ENCODE measurements at places on chromosomes 16 and 17.
A peak's percentile ranks its signal among the peaks of the same experiment; 100 is the strongest.

DNA sequence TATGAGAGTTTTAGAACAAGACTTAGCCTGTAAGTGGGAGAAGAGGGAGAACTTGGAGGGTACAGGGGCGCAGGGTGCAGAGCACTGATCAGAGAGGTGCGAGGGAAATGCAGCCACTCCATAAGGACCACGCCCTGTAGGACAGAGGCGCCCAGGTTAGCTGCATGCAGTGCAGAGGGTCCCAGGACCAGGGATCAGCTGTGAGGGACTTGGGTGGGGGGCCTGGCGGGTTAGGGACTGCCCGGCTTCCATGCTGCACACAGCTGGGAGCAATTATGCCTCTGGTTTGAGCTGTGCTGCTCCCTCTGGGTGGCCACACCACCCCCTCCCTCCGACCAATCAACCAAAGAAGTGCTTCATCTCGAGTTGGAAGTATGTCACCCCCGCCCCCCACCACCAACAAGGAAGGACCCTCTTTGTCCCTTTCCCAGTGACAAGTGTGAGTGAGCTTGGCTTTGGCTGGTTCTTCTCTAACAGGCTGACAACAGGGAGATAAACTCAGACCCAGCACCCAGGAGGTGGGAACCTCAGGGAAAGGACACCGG, 22.2 kb upstream of the CLEC18A start:
- H3K27me3 ChIP-seq, result no peaks in the 10 kb centered on the region
- DNase-seq, result peak; percentile 14
- H3K27ac ChIP-seq, result no peak overlapping the region
- H3K4me1 ChIP-seq, result no peaks in the 10 kb centered on the region
- H3K36me3 ChIP-seq, result peaks cover 78% of the 10 kb centered on the region

- no peaks in the 10 kb centered on the region for H3K4me1 ChIP-seq
- no peak overlapping the region for H3K4me3 ChIP-seq
- H3K36me3 ChIP-seq, result no peaks in the 10 kb centered on the region
- H3K27me3 ChIP-seq, result peaks cover 6% of the 10 kb centered on the region
- no peak for DNase-seq
These were observed 106.1 kb downstream of the GP2 start for GRCh38 chr16:20221208-20221607.

DNA sequence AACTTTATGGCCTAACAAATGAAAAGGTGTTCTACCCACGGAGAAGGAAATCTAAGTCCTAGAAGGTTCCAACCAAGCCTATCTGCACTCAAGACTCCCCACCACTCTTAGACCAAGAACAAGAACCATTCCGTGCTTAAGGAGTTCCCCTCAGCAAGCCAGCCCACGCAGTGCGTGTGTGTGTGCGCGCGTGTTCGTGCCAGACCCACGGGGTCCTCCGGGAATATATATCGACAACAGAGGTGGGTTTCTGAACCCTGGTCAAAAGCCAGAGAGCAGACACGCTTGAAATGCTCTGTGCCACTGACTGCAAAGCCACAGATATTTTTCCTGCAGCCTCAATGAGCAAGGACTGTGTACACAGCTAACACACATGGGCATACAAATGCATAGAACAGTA, 70.7 kb downstream of the SLC39A11 start:
- no peak overlapping the region for H3K27ac ChIP-seq
- no peaks in the 10 kb centered on the region for H3K27me3 ChIP-seq
- no peaks in the 10 kb centered on the region for H3K4me1 ChIP-seq
- H3K4me3 ChIP-seq, result no peak overlapping the region
- no peak for DNase-seq

- H3K4me1 ChIP-seq, result peaks cover 27% of the 10 kb centered on the region
- H3K36me3 ChIP-seq, result no peaks in the 10 kb centered on the region
- H3K27ac ChIP-seq, result no peak overlapping the region
These were observed 2.6 kb downstream of the EPOP start for GRCh38 chr17:38671939-38672720.

DNA sequence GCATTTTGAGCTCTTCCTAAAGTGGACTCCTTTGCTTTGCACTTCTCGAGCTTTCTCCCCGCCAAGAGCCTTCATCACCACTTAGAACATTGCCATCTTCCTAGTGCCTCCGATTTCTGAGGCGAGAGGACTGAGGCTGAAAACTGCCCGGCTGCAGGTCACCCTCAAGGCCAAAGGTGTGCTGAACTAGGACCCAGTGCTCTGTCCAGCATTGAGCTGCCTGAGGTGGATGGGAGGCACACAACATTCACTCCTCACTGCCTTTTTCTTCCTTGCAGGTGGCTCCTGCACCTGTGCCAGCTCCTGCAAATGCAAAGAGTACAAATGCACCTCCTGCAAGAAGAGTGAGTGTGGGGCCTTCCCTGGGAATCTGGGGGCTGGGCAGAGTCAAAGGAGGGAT, 5.4 kb downstream of the MT1A start:
- peak overlapping the region; percentile 49 for H3K4me3 ChIP-seq
- H3K27ac ChIP-seq, result no peak overlapping the region
- H3K36me3 ChIP-seq, result no peaks in the 10 kb centered on the region
- H3K4me1 ChIP-seq, result peaks cover 21% of the 10 kb centered on the region

DNA sequence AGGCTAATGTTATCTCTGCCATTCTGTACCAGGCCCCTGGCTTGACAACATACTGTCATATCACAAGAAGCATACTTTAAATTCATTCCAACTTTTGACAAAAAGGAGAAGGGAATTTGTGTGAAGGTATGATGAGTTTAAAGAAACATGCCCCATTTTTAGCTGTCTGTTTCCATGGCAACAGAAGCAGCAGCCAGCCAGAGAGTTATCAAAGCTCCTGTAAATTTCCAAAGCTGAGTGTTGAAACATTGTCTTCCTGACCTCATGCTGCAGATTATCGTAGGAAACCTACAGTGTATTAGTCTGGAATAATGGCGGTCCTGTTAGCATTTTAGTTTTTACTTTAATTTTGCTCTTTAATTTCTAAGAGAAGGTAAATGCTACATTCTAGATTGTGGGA, 124.9 kb downstream of the MRTFB start:
- H3K4me1 ChIP-seq, result peaks cover 9% of the 10 kb centered on the region
- peak overlapping the region; percentile 32 for H3K27ac ChIP-seq
- DNase-seq, result no peak
- no peaks in the 10 kb centered on the region for H3K27me3 ChIP-seq

DNA sequence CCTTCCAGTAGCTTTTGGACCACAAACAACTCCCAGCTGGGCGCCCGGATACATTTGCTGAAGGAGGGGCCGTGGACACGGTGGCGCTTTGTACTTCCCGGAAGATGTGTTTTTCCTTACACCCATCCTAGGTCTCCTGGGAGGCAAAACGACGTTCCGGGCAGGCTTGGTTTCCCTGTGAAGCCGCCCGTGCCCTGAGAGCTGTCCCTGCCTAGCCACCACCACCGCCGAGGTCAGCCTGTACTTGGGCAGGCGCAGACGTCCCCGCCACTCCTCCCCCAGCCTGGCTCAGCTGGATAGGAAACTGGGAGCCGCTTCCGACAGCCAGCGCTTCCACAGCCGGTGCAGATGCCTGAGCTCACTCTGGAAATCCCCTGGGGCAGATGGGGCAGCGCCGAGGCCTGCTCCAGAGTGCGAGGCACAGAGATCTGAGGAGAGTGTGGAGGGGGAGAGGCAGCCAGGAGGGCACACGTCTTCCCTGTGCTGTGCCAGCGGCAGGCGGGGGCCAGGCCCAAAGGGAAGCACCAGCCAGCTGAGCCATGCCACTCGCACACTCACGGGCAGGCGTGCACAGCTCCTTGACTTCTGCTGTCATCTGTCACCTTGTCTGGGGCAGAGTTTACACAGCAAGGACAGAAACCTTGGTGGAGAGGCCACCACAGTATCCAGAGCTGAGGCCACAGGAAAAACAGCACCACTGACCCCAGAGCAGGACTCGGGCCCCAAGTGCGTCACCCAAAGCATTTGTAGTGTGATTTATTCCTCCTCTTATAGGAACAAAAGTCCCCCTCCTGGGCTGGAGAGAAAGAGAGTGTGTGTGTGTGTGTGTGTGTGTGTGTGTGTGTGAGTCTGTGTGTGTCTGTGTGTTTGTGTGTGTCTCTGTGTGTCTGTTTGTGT, 3.0 kb downstream of the RHBDF2 start:
- no peaks in the 10 kb centered on the region for H3K36me3 ChIP-seq
- peak overlapping the region; percentile 27 for H3K4me3 ChIP-seq
- peak overlapping the region; percentile 90 for H3K27ac ChIP-seq
- H3K4me1 ChIP-seq, result peaks cover 74% of the 10 kb centered on the region
- H3K27me3 ChIP-seq, result no peaks in the 10 kb centered on the region

- peak overlapping the region; percentile 42 for H3K4me3 ChIP-seq
- no peak overlapping the region for H3K27ac ChIP-seq
- no peaks in the 10 kb centered on the region for H3K36me3 ChIP-seq
- peaks cover 17% of the 10 kb centered on the region for H3K4me1 ChIP-seq
These were observed 479 bp downstream of the IRX6 start for GRCh38 chr16:55324285-55325079.

DNA sequence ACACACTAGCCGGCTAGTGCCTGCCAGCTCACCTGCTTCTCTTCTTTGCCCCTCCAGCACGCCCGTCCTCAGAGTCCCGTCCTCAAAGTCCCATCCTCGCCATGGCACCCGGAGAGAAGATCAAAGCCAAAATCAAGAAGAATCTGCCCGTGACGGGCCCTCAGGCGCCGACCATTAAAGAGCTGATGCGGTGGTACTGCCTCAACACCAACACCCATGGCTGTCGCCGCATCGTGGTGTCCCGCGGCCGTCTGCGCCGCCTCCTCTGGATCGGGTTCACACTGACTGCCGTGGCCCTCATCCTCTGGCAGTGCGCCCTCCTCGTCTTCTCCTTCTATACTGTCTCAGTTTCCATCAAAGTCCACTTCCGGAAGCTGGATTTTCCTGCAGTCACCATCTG, 3.6 kb downstream of the SCNN1G start:
- peaks cover 17% of the 10 kb centered on the region for H3K4me1 ChIP-seq
- peaks cover 6% of the 10 kb centered on the region for H3K36me3 ChIP-seq
- H3K27me3 ChIP-seq, result peaks cover 17% of the 10 kb centered on the region
- H3K4me3 ChIP-seq, result no peak overlapping the region

DNA sequence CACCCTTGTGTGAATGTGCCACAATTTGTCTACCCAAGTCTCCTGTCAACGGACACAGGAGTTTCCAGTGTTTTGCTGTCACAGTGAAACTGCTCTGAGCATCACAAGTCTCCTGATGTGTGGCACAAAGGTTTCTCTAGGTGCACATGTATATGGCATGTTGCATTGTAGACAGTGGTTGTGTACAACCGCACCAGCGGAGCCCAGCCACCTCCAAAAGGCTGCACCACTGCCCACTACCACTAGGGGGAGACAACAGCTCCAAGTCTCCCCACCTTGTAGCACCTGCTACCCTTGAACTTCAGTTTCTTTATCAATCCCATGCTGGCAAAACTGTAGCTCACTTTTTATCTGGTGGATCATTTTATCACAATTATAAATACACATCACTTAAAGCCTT, 95.5 kb upstream of the ZNF469 start:
- no peaks in the 10 kb centered on the region for H3K4me1 ChIP-seq
- H3K27ac ChIP-seq, result no peak overlapping the region
- H3K36me3 ChIP-seq, result no peaks in the 10 kb centered on the region
- H3K4me3 ChIP-seq, result no peak overlapping the region
- H3K27me3 ChIP-seq, result no peaks in the 10 kb centered on the region
- no peak for DNase-seq

DNA sequence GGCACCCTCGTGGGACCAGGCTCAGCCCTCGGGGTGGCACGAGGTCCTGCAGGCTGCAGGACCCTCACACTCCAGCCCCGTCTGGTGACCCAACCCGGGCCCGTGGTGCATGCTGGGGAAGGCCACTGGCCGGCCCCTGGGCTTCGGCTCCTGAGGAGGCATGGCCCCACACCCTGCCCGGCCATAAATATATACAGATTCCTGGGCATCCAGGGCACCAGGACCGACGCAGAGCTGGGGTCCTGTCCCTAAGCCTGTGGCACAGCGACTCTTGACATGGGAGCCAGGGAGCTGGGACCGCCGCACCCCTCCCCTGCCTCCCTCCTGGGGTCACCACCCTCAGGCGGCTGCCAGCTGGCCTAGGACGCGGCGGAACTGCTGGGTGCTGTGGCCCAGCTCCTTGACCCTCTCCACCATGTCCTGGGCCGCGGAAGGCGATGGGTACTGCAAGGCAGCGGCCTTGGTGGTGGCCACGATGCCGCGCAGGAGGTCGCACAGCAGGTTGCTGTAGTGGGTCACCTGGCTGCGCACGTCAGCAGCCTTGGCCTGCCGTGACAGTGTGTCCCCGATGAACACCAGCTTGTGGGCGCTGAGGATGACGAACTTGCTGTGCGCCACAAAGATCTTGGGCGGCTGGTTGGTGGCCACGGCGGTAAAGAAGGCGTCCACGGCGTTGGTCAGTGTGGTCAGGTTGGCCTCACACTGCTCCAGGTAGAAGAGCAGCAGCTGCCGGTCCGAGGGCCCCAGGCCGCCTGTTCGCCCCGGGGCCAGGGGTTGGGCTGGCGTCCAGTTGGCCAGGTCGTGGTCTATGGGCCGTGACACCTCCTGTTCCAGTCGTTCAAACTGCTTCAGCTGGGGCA, 10.6 kb downstream of the CTRB1 start:
- H3K27me3 ChIP-seq, result peaks cover 3% of the 10 kb centered on the region
- no peak overlapping the region for H3K4me3 ChIP-seq
- H3K27ac ChIP-seq, result no peak overlapping the region
- DNase-seq, result no peak

DNA sequence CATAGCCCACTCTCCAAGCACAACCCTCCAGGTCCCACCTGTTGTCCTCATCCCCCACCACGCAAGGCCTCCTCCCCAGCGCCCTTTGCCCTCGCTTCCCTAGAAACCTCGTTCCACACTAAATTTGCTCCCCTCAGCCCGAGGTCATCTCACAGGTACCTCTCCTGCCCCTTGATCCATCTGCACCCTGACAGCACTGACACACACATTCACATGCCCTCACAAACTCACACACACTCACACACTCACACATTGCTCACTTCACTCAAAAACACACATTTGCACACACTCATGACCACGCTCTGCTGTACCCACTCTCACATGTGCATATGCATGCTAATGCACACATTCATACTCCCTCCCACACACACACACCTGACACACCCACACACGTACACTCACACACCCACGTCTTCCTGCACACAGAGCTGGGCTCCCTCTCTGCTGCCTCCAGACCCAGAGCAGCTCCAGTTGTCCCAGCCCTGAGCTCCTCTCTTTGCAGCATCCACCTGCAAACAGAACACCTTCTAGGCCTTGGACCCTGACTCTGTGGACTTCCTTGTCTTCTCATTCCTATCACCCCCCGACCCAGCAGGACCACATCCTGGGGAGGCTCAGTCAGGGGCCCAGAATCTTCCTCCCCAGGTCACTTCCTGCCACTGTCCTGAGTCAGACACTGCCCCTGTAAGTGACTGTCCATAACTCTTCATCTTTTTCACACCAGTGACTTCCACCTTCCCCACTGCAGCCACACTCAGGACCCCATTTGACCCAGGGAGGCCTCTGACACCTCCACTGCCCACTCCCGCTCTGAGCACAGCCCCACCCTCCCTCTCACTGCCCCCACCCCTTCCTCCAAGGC, 4.9 kb downstream of the ASGR2 start:
- DNase-seq, result no peak
- H3K27ac ChIP-seq, result no peak overlapping the region
- H3K27me3 ChIP-seq, result peaks cover 4% of the 10 kb centered on the region
- no peak overlapping the region for H3K4me3 ChIP-seq

- H3K27me3 ChIP-seq, result peaks cover under 1% of the 10 kb centered on the region
- no peak for DNase-seq
- H3K4me1 ChIP-seq, result no peaks in the 10 kb centered on the region
- no peak overlapping the region for H3K4me3 ChIP-seq
- no peaks in the 10 kb centered on the region for H3K36me3 ChIP-seq
These were observed 6.9 kb downstream of the SLC9A5 start for GRCh38 chr16:67255553-67256221.

GRCh38 chr17:19017804-19018599, 13.4 kb upstream of the FAM83G start:
- peak; percentile 35 for DNase-seq
- H3K36me3 ChIP-seq, result no peaks in the 10 kb centered on the region
- no peak overlapping the region for H3K4me3 ChIP-seq
- no peak overlapping the region for H3K27ac ChIP-seq
- H3K4me1 ChIP-seq, result no peaks in the 10 kb centered on the region

All from lower lobe of right lung (tissue), 2 donors.